Thymus (tissue), 14 donors: ENCODE measurements at places on chromosomes 12 and 14.

- no peak for DNase-seq
Measured at GRCh38 chr14:76963372-76963771, 65.1 kb downstream of the IRF2BPL start.

- no peak for DNase-seq
Measured at GRCh38 chr12:27733052-27733656, 22.5 kb downstream of the MRPS35 start.

GRCh38 chr12:110505332-110505731 lies 3.2 kb downstream of the RAD9B start:
- no peak for DNase-seq

- no peak for DNase-seq
Measured at GRCh38 chr12:50699940-50700339, 64.0 kb upstream of the ATF1 start.

GRCh38 chr12:93358058-93358457 lies 19.7 kb upstream of the NUDT4 start:
- DNase-seq, result no peak

DNA sequence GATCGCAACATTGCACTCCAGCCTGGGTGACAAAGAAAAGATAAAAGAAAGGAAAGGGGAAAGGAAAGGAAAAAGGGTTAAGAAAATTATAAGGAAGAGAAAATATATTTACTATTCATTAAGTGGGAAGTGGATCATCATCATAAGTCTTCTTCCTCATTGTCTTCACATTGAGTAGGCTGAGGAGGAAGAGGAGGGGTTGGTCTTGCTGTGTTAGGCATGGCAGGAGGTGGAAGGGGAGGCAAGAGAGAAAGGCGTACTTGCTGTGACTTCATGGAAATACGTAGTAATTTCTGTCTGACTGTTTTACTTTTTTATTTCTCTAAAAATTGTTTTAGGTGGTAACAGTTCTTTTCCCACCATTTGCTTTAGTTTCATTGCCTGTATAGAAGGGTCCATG lies 26.2 kb downstream of the FAM177A1 start:
- no peak for DNase-seq

GRCh38 chr12:67710582-67710981 lies 62.0 kb downstream of the DYRK2 start:
- no peak for DNase-seq

DNA sequence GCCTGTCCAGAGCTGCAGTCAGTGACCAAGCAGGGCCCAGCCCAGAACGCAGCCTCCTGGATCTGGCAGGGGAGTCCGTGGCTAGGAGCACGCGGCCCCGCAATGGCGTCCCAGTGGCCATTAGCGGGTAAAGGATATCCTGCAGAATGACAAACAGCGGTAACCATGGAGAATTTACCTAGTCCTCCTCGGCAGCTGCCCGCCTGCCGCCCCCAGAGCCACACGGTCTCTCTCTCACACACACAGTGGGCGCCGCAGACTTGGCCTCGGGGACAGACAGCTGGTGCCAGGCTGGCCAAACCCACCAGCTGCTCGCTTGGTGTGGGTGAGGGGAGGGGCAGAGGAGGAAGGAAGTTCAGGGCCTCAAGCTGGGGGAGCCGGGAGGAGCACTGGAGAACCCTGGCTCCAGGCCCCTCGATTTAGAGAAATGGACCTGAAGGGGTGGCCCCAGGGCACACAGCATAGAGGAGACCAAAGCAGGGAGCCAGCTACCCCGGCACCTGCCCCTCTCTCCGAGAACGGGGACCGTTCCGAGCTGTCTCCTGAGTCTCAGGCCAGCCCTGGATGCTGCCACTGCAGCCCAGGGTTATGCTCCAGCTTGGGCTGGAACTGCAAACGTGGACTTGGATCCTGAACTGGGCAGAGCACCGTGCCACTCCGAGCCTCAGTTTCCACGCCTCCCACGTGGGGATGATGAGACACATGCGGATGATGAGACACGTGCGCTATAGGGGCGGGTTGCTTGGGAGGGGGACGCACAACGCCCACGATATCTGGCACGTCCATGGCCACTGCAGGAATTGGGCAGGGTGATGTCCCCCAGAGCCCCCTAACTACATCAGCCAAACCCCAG lies 3.4 kb downstream of the CDK2AP1 start:
- DNase-seq, result no peak

GRCh38 chr12:6552140-6552551 lies 3.7 kb downstream of the IFFO1 start:
- DNase-seq, result no peak

DNA sequence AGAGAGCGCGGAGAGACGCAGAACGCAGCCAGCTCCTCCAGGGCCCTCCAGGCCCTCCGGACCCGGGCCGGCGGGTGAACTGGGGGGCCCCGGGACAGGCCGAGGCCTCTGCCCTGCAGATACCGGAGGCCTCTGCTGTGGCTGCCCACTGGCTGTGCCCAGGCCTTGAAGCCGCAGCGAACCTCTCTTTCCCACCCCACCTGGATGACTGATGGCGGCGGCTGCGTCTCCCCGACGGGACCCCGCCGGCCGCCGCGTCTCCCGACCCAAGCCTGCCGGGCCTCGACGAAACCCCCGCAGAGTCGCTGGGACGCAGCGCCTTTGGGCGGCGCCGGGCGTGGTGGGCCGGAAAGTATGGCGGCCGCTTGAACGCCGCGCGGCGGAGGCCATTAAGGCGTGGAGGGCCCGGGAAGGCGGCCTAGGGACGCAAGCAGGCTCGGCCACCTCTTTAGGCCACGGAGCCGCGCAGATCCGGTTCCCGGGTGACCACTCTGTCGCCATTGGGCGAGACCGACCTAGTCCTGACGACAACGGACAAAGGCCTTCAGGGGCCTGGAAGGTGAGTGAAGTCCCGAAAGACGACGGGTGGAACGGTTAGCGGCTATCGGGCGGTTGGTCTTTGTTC lies 8.4 kb upstream of the ERGIC2 start:
- no peak for DNase-seq

- no peak for DNase-seq
Measured at GRCh38 chr12:4951601-4952000, 41.9 kb downstream of the KCNA1 start.

GRCh38 chr14:73307261-73307660 lies 70.0 kb downstream of the PAPLN start:
- DNase-seq, result no peak
